Heart right ventricle (tissue), 16 donors: ENCODE measurements at places on chromosomes 12 and 14. TPM values are rescaled to one million over a fixed set of nuclear protein-coding genes. Genes with fewer than 3 reads are reported as not detected.

- no peaks in the 10 kb centered on the region for H3K36me3 ChIP-seq
- peaks cover 47% of the 10 kb centered on the region for H3K4me1 ChIP-seq
- H3K27ac ChIP-seq = peak overlapping the region; percentile 86
- DNase-seq = peak; percentile 88
- no peaks in the 10 kb centered on the region for H3K27me3 ChIP-seq
Measured at GRCh38 chr14:104735830-104736642, 12.0 kb downstream of the ADSS1 start.

GRCh38 chr12:95701722-95702418 lies 88.7 kb downstream of the NTN4 start:
- H3K27ac ChIP-seq = peak overlapping the region; percentile 51
- no peak for DNase-seq
- H3K27me3 ChIP-seq = no peaks in the 10 kb centered on the region
- peaks cover 49% of the 10 kb centered on the region for H3K4me1 ChIP-seq
- H3K4me3 ChIP-seq = no peak overlapping the region
- no peaks in the 10 kb centered on the region for H3K36me3 ChIP-seq

DNA sequence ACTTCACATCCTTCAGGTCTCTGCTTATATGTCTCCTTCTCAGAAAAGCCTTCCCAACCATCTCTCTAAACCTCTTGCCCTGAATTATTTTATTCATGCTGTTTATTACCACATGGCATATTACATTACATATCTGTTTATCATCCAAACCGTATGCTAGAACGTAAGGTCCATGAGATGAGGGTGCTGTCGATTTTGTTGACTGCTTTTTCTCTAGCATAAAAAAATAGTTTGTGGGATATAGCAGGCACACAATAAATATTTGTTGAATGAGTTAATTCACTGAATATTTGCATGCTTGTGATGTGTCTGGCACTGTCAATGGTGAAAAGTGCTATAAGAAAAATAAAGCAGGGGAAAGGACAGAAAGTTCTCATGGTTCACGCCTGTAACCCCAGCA lies 22.9 kb downstream of the SAMD4A start:
- H3K27me3 ChIP-seq = no peaks in the 10 kb centered on the region
- no peak overlapping the region for H3K4me3 ChIP-seq
- H3K27ac ChIP-seq = no peak overlapping the region
- H3K36me3 ChIP-seq = no peaks in the 10 kb centered on the region
- H3K4me1 ChIP-seq = peaks cover 18% of the 10 kb centered on the region

HPD gene
- 1.4 TPM for total RNA-seq
